ENCODE measurements at places on chromosomes 5 and 9.

DNA sequence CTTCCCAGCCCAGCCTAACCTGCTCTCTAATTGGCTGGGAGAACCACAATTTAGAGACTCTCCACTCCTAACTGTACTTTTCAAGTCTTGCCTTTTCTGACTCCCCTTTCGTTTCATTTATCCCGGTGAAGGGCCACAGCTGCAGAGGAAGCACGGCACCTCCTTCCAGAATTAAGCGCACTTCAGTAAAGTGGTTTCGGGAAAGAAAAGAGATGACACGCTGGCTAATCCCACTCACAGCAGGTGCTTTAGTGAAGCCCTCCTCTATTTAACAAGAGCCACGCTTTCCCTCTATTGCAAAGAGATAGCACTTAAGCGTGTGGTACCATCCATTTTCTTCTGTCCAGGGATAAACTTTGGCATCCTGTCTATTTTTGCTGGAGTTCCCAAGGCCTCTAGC is 4.8 kb downstream of the DNAH5 start:
- no peak for DNase-seq

- no peak for DNase-seq
Measured at GRCh38 chr9:114174876-114175771, 19.8 kb downstream of the COL27A1 start.

GRCh38 chr9:88533951-88534455 is 975 bp upstream of the NXNL2 start:
- DNase-seq, result no peak

GRCh38 chr5:36897616-36898015 is 21.0 kb downstream of the NIPBL start:
- no peak for DNase-seq

DNA sequence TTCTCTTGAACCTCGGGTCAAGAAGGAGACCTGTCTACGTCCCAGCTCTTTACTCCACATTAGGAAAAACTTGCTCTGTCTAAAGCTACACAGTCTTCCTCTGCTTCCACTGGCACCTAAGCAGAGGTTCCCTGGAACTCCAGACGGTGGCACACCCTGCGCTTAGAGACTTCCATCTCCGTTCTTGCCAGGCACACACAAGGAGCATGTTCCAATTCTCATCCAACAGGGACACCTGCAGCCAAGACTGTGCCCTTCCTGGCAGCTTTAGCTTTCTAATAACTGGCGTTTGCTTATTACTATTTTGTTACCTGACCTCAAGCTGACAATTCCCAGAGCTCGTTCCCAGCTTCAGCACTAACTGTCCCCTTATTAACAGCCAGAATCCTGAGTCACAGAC is 16.0 kb downstream of the CAPSL start:
- no peak for DNase-seq

DNA sequence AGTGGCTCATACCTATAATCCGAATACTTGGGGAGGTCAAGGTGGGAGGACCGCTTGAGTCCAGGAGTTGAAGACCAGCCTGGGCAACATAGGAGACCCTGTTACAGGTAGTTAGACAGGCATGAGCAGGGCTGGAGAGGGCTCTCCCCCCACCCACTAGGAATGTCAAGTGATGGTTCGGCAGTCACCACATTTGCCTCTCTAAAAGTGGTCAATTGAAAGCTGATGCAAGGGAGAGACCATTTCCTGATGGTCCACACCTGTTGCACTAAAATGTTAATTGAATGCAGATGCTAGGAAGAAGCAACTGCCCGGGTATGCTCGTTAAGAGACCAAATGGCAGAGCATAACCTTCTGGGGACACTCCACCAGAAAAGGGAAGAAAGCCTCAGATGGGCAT is 82.7 kb downstream of the SFXN1 start:
- peak; percentile 29 for DNase-seq

- DNase-seq, result no peak
Measured at GRCh38 chr5:73796164-73797131, 170.5 kb downstream of the ARHGEF28 start.

GRCh38 chr5:140251527-140251973 is 51.4 kb downstream of the PFDN1 start:
- DNase-seq, result peak; percentile 75

Data from natural killer cell treated with Interleukin-12 subunit alpha and Interleukin-12 subunit beta and Interleukin-15 and Interleukin-18, amount 100 ng/mL, for 72 hours (primary cell).